ENCODE measurements at places on chromosomes 7 and 10. TPM values are rescaled to one million over a fixed set of nuclear protein-coding genes. Genes with fewer than 3 reads are reported as not detected.

The ANKRD2 gene
- not detected for total RNA-seq

The AHR gene
- total RNA-seq = 1.7 TPM

DNA sequence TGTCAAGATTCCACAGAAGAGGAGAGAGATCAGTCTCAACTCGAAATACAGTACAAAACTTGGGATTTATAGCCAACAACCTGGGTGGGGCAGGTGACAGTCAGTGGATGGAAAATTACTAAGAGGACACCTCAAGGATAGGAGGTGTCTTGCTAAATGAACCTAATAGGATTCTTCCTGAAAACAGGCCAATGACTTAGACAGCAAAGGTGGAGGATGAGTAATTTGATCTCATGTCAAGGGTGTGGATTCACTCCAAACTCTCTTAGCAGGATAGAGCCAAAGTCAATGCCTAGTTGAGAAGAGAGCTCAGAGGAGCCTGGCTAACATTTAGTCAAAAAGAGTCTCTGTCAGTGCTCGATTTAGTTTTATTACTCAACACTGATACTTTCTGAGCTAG, 106.7 kb upstream of the INSYN2A start:
- DNase-seq = no peak

The ZNF239 gene
- total RNA-seq = 4.1 TPM

DNA sequence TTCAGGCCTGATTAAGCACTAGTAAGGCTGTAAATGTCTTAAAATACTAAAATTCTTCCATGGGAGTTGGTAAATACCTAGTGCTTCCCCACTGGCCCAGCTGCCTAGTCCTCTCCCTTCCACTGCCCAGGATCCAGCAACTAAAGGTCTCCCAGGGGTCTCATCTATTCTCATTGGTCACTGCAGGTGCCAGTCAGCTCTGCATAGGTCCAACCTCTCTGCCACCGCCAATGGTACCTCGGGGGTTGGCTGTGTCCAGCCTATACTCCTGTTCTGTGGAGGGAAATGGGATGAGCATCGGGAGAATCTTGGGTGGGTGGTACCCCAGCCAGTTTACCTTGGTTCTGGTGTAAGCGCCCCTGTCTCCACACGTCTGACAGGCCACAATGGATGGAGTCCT, 6.1 kb upstream of the CREB5 start:
- DNase-seq = no peak

Measured in glutamatergic neuron (in vitro differentiated cells).